ENCODE measurements at places on chromosomes 6 and 20.

GRCh38 chr6:35562060-35562459, 49.4 kb upstream of the TULP1 start:
- no peak for DNase-seq

DNA sequence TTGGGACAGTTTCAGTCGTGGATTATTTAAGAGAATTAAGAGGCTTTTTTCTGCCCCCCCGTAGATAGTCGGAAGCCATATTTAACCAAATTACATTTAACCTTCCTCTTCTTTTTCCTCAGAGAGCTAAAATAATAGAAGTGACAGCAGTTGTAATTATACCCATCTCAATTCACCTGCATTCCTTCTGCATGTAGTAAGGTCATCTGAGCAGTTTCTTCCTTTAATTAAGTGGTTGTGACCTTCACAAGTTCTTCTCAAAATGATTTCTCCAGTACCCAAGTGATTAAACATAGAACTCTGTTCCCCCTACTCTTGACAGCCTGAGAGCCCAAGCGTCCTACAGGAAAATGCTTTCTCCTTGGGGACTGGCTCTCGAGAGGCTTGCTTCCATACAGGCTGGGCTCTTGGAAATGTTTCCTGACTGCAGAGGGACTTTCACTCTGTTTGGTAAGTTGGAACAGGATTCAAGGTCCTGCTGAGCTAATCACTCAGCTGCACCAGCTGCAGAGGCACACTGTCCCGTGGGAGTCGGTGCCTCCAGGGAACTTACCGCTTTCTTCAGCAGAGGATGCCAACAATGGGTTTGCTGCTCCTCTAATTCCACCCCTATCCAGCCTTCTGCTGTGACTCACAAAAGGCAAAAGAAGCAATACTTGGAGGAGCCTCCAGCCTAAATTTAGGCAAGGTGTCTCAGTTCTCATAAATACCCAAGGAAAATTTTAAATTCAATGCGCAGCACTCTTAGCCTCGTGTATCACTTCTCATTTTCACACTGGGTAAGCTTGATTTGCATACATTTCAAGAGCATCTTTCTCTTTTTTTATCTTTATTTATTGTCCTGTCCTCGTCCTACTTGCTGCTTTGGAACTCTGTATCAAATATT, 414.9 kb downstream of the KIF16B start:
- no peak for DNase-seq

DNA sequence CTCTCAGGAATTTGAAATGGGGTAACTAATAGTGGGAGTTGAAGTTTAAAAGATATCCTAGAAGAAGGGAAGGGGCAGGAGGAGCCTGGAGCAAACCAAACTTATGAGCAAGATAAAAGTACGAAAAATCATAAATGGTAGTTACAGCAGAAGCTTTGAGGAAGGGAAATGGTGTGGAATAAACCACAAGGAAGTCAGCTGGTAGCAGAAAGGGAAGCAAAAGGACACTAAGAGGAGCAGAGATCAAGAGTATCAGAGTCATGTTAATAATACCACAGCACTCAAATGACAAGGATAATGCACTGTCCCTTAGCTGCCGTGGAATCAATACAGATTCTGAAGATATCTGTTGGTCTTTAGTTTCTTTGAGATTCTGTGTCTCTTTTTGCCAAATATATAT, 44.9 kb upstream of the CCDC28A start:
- no peak for DNase-seq

DNA sequence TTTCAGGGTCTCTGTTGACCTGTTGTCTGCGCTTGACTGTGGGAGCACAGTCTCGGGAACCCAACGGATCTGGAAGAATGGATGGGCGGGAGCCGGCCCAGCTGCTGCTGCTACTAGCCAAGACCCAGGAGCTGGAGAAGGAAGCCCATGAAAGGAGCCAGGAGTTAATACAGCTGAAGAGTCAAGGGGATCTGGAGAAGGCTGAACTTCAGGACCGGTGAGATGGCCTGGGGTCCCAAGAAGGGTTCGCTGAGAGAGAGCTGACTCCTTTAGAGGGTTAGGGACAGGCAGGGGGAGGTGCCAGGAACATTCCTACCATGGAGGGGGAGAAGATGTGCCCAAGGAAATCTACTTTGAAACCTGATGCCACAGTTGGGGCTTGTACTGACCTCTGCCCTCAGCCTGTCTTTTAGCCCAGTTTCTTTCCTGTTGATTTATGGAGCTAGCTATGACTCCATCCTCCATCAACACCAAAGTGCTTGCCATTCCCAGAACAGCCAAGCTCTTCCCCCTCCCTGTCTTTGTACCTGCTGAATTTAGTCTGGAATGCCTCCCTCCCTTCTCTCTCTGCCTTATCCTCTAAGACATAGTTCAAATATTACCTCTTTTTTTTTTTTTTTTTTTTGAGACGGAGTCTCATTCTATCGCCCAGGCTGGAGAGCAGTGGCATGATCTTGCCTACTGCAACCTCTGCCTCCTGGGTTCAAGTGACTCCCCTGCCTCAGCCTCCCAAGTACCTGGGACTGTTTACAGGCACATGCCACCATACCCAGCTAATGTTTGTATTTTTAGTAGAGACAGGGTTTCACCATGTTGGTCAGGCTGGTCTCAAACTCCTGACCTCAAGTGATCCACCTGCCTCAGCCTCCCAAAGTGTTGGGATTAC, 12.2 kb downstream of the CEP250 start:
- DNase-seq, result no peak

DNA sequence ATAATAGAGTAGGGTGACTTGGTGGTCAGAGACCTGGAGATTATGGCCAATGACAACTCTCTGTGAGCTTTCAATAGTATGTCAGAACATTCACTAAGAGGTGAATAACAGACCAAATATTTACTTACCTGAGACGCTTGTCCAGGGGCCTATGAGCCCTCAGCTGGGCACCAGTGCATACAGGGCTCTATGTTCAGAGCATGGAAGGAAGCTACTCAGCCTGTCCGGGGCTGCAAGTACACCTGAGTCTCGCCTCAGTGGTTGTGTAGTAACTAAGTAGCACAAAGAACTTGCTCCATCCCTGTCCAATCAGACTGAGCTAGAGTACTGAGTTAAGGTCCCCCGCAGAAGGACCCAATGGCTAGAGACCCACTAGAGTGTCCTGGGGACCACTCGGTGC, 11.6 kb upstream of the SCGN start:
- no peak for DNase-seq

DNA sequence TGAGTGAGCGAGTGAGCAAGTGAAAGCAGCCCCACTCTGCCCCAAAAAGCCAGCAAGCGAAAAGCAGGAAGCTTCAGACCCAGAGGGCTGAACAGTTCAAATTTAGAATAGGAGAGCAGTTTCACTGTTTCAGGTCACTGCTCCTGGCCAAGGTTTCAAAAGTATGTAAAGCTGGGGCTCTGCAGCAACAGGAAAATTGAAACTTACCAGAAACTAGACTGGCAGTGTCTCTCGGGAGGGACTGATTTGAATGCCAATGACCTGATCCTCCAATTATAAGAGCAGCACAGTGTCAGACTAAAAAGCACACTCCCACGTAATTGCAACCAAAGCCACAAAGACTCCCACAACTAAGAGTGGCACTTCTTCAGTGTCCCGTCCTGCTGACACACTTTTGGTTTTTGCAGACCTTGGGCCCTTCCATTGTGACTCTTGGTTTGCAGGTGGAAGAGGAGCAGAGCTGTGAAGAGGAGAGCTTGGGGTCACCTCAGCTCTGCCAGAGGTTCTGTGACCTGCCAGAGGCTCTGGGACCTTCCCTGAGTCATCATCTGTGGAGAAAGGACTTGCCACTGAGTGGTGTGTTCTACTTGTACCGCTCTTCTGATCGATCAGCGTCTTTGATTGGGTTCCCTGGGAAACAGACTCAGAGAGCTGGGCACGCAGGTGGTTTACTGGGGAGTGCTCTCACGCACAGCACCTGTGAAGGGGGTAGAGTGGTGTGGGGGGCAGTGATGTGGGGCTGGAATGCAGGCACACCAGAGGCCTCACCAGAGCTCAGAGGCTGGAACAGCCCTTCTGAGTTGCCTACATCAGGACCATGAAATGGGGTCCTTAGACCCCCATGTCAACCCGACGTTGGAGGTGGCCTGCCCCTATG, 52.7 kb upstream of the PTGIS start:
- no peak for DNase-seq

DNA sequence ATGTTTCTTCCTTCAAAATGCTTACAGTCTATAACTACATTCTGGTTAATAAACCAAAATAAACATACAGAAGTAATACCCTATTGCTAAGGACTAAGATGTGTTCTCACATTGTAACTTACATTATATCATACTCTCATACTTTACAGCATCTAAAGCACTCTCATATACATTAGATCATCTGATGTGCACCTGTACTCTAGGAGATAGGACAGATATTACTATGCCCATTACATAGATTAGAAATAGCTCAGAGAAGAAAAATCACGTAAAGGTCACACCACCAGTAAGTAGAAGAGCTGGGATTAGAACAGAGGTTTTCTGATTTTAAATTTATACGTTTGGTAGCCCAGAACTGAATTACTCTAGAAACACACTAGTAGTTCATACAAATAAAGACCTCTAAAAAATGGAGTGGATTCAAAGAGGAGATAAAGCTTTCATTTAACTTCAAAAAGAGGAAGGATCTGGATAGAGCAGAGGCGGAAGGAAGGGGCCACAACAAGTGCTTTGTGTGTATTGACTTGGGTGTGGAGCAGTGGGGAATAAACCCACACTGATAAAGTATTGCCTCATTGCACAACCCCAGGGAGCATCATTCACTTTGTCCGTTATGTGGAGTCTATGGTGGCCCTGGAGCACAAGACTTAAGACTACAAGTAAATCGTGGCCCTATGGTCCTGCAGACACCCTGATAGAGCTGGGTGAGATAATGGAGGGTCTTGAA, 30.9 kb downstream of the SLC2A12 start:
- DNase-seq, result no peak

GRCh38 chr6:16540804-16541752, 220.2 kb downstream of the ATXN1 start:
- no peak for DNase-seq

DNA sequence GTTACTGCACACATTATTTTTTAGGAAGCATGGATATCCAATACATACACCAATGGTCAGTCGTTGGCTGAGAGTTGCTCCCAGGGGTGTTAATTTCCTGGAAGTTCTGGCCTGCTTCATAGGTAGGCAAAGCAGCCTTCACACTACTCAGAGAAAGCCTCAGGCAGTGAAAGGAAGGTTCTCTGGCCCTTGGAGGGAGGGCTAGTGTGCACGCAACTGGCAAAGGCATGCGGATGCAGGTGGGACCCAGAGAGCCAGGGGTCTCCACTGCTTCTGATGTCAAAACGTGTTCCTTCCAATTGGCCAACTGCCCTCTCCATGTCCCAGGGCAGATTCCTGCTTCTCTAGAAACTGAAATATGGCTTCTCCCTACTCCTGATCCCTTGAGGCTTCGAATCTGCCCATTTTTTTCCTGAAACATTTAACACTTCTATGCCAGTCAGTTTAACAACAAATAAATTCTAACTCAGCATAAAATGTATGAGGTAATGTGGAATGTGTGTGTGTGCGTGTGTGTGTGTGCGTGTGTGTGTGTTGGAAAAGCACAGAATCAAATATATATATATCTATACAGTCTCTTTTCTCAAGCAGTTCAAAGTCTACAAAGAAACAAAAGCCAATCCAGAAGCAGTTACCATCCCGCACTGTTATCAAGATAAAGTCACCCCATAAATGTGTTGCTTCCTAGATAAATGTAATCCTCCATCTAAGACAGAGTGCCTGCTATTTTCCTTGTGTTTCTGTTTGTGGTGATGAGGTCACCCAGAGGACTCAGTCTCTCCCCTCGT, 94.0 kb upstream of the HIVEP1 start:
- no peak for DNase-seq

GRCh38 chr6:81753711-81754577, 1.5 kb upstream of the TENT5A start:
- DNase-seq, result peak; percentile 80

DNA sequence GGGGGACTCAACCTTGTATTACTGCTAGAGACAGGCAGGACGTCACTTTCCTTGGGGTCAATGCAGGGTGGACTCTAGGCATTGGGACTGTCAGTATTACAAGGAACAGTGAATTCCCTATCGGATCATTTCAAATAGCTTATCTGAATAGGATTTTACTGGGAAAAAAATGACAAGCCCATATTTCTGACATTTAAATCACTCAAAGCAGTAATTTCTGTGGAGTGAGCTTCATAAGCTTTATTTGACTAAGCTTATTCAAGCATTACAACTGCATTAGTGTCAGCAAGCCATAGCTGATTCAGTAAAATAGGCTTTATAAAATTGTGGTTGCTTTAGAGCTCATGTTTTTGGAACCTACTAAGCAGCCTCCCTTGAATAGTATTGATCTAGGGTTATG, 44.3 kb downstream of the TRDN start:
- no peak for DNase-seq

GRCh38 chr20:46307139-46307998, 929 bp downstream of the CDH22 start:
- peak; percentile 67 for DNase-seq

DNA sequence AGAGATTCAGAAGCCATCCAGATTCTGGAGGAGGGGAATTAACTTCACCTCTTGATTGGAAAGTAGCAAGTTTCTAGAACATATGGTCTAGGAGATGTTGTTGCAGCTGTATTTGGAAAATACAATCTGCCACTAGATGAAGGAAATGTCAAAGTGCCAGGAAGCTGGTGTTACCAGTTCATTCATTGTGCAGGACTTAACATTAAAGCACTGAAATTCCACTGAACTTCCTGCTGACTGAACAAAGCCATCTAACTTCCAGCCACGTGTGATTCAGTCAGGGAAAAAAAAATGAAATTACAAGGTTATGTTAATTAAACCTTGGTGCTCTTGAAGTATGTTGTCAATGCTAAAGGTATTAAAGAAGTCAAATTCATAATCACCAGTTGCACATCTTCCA, 321.5 kb upstream of the SASH1 start:
- no peak for DNase-seq

DNA sequence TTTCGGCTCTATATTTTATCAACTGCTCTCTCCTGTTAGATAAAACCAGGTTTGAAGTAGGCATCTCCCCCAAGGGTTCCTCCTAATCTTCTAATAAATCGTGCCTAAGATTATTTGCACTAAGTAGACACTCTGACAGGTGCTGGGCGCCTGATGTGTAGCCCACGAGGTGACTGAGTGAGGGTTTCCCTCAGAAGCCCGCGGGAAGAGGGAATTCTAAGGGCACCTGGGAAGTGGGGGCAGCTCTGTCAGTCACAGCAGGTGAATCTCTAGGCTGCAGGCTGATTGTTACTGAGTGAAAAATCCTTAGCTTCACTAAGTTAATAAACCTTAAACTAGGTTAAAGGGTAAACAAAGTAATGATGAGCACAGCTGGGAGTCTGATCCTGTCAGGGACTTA, 68.2 kb downstream of the PXDC1 start:
- no peak for DNase-seq

Data from endothelial cell (in vitro differentiated cells).